NCI-H510A (cell line): ENCODE measurements at places on chromosomes 4 and X.

GRCh38 chrX:137568741-137569469 lies 3.0 kb downstream of the ZIC3 start:
- DNase-seq, result no peak

DNA sequence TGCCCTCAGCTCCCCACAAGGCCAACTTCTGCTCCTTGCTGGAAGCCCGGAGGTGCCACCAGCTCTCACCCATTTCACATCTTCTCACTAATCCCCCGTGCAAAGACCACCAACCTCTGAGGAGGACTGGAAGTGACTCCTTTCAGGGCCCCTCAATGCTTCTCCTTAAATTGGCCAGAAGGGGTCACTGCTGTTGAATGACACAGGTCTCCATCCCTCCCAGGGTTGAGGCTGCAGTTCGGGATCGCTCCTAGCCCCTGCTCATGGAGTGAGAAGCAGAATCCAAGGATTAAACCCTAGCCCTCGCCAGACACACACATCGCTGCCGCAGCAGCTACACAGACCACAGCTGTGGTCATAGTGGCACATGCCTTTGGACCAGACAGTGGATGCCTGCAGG lies 279.5 kb upstream of the TAPT1 start:
- DNase-seq, result no peak

GRCh38 chr4:3791910-3792542 lies 25.8 kb downstream of the ADRA2C start:
- DNase-seq, result no peak

DNA sequence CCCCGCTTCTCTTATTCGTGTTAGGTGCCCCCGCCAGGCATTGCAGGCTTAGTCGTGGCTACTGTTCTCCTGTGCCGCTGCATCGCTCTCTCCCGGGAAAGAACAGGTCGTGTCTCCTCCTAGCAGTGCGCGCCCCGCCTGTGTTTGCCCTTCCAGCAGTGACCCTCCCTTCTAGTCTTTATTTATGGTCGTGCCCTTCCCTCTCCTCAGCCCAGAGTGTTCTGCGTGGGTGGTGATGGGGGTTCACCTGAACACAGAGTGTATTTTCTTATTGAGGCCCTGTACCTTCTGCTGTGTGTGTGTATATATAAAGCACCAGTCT lies 15.2 kb downstream of the USP11 start:
- no peak for DNase-seq

- no peak for DNase-seq
These were observed 13.1 kb upstream of the BANK1 start for GRCh38 chr4:101777431-101777830.

DNA sequence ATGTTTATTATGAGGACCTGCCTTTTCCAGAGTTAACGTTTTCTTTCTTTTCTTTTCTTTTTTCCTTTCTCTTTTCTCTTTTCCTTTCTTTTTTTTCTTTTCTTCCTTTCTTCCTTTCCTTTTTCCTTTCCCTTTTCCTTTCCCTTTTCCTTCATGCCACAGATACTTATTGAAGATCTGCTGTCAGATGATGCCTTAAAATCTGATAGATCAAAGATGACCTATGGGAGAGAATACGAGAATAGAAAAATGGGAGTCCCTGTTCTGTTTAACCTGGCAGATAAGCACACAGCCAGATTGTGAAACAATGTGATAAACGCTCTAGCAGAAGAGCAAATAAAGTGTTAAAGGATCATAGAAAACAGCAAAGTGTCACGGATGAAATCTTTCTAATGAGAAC lies 38.9 kb downstream of the AFF1 start:
- DNase-seq, result no peak

DNA sequence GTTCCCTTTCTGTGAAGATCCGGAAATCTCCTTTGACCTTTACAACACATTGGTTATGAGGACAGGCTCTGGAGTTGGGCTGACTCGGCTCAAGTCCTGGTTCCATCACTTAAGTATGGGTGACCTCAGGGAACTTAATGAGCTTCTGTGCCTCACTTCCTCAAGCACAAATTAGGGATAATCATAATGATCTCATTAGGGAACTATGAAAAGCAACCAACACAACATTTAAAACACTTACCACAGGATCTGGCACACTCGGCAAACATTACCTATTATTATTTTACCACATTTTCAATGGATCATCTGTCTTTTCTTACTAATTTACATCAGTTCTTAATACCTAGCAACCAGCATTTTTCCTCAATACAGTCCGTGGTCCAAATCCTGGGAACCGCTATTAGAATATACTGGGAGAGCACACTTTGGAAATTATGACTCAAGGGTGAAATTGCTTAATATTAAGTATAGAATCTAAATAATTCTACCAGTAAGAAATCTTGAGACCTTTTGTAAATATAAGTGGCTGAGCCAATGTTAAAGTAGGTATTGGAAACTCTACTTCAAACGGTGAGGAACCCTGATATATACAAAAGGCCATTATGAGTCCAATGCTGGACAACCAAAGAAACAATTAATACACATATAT lies 19.6 kb downstream of the ADGRA3 start:
- DNase-seq, result no peak
